ENCODE measurements at places on chromosomes 7 and 10. TPM values are rescaled to one million over a fixed set of nuclear protein-coding genes. Genes with fewer than 3 reads are reported as not detected.

The OPN1SW gene
- total RNA-seq: not detected

The SEMA3A gene
- total RNA-seq: 19.2 TPM

The TSPAN33 gene
- 16.2 TPM for total RNA-seq

The GPR15LG gene
- total RNA-seq: 0.32 TPM

The GIMAP8 gene
- 11.4 TPM for total RNA-seq

The ANXA8 gene
- 0.52 TPM for total RNA-seq

The RABGEF1 gene
- 23.2 TPM for total RNA-seq

The CLDN12 gene
- total RNA-seq: 72.0 TPM

The PRTFDC1 gene
- total RNA-seq: 12.0 TPM

The TFR2 gene
- 13.8 TPM for total RNA-seq

The SPDYE1 gene
- not detected for total RNA-seq

The ITPRIP gene
- 14.8 TPM for total RNA-seq

The INHBA gene
- total RNA-seq: 17.9 TPM

The CCDC6 gene
- 57.6 TPM for total RNA-seq

The USP54 gene
- total RNA-seq: 65.2 TPM

The TAS2R41 gene
- total RNA-seq: not detected

The ITPRID1 gene
- total RNA-seq: 0.43 TPM

The OPN4 gene
- total RNA-seq: not detected

The MXI1 gene
- 58.8 TPM for total RNA-seq

The CDC123 gene
- total RNA-seq: 39.4 TPM

The HOXA2 gene
- total RNA-seq: 0.52 TPM

The OPALIN gene
- not detected for total RNA-seq

The UNC5B gene
- total RNA-seq: 115 TPM

The HMX2 gene
- total RNA-seq: 0.69 TPM

The HOXA11 gene
- total RNA-seq: not detected

The SKIDA1 gene
- 1.2 TPM for total RNA-seq

The MYH16 gene
- 0.32 TPM for total RNA-seq

The CRPPA gene
- 3.3 TPM for total RNA-seq

The PRLHR gene
- total RNA-seq: 0.17 TPM

The FAM25C gene
- total RNA-seq: not detected

The ERCC6 gene
- 31.0 TPM for total RNA-seq

The GPR85 gene
- total RNA-seq: 0.69 TPM

The KIF11 gene
- total RNA-seq: 1.8 TPM

The MCMBP gene
- 36.6 TPM for total RNA-seq

The SAMD9 gene
- 12.8 TPM for total RNA-seq

The ATG9B gene
- total RNA-seq: 1.2 TPM

The INSYN2A gene
- not detected for total RNA-seq

The GCC1 gene
- total RNA-seq: 19.0 TPM

The PTN gene
- 39.3 TPM for total RNA-seq

The COL26A1 gene
- total RNA-seq: 0.29 TPM

The PAPOLB gene
- total RNA-seq: 0.14 TPM

The AGMO gene
- 8.3 TPM for total RNA-seq

Data from mucosa of gallbladder (tissue), 1 donor.